ENCODE measurements at places on chromosomes 2 and 18.

DNA sequence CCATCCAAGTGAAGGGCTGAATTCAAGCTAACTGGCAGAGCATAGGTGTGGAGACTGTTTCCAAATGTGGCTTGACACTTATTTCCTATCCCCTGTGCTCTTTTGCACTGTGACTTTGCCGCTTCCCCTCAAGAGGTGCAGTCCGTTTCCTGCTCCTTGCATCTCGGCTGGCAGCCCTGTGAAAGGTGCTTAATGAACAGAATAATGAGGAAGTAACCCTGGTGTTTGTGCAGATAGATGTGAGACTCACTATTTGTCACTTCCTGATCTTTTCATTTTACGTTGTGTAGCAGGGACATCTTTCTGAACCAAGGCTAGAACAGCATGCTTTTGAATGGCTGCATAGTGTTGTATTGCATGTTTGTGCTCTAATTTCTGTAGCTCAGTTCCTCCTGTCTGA, 60.8 kb downstream of the CEP192 start:
- DNase-seq: no peak

- no peak for DNase-seq
Measured at GRCh38 chr2:58479535-58480140, 238.5 kb upstream of the FANCL start.

- peak; percentile 61 for DNase-seq
Measured at GRCh38 chr2:173075781-173076580, at the start of gene MAP3K20. Gene MAP3K20, plus strand, starts transcription at chr2:173075846. Its CDS starts 15,186 bp downstream, at chr2:173091032.

- DNase-seq: no peak
Measured at GRCh38 chr2:54549917-54550518, 93.9 kb downstream of the SPTBN1 start.

- DNase-seq: no peak
Measured at GRCh38 chr18:63339920-63340484, 20.4 kb upstream of the BCL2 start.

- peak; percentile 28 for DNase-seq
Measured at GRCh38 chr2:130920415-130921163, 83.9 kb downstream of the ARHGEF4 start.

GRCh38 chr2:152012697-152013096, 86.1 kb downstream of the CACNB4 start:
- DNase-seq: no peak

DNA sequence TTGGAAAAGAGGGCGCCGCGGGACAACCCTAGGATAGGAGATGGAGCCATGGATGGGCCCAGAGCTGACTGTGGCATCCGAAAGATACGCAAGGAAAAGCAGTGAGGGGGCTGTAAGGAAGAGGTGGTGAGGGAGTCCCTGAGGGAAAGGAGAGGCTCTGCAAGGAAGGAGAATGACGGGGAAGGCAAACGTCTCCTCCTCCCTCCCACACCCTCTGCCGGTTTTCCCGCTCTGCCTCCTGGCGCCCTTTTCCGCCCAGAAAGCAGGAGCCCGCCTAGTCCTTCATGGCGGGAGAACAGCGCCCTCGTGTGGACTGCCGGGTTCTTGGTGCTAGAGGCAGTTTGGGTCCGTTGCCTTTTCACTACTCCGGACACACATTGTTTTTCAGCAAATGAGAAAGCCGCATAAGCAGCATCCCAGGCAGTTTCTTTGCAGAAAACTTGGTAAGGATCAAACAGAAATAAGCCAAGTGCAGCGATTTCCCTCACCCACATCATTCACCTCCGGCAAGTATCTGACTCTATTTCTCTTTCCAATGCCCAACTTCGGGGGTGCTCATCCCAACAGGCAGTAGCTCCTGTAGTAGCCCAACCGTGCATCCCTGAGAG, 200.4 kb downstream of the INO80D start:
- DNase-seq: peak; percentile 63

DNA sequence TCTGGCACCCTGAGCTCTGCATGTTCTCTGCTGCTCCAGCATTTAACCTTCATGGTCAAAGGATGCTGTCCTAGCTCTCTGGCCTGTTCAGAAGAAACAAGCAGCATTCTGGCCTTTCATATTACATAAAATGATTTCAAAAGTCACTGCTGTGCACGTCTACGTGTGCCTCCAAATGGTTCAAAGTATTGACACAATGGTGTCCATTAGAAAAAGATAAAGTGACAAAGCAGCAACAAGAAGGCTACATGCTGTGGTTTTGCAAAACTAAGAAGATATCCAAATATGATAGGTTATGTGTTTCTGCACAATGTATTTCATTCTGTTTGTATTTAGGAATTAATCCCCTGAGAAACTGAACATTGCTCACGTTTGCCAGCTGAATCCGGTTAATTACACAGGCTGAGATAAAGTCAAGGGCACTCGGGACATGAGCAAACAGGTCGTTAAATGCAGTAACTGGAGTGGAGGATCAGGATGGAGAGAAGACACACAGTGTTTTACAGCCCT, 258.5 kb downstream of the DOK6 start:
- no peak for DNase-seq

DNA sequence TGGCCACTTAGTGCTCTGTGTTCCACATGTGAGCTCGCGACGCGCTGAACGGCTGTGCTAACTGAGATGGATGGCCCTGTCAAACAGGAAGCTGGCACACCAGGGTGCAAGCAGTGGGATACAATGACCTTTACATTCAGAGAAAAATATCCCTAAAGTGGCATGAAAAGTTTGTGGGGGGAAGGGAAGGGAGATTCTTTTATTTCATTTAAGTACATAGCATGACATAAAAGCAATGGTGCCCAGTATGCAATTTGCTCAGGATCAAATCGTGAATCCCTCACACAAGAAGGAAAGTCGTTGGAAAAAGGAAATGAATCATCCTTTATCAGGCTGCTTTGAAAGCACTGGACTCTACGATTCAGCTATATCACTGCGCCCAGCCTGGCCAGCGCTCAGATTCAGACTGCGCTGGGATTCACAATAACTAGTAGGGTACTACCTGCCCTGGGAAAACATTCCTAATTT, 26.0 kb downstream of the SATB2 start:
- no peak for DNase-seq

DNA sequence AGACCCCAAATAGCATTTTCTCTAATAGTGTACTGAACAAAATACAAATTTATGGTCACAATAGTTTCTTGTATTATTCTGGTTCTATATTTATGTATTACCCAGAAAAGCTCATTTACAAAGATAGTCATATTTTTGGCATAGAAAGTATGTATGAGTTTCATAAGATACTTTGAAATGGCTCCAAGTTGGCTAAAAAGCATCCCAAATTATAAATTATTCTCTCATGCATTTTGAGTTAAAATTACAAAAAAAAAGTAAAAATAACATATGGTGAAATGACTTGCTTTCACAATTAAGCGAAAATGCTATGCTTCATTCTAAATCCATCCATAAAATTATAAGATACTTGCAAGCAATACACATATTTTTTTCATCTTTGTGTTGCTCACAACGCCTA, 530.7 kb downstream of the ZNF804A start:
- DNase-seq: no peak

GRCh38 chr2:223853425-223853837, 16.0 kb upstream of the AP1S3 start:
- no peak for DNase-seq

DNA sequence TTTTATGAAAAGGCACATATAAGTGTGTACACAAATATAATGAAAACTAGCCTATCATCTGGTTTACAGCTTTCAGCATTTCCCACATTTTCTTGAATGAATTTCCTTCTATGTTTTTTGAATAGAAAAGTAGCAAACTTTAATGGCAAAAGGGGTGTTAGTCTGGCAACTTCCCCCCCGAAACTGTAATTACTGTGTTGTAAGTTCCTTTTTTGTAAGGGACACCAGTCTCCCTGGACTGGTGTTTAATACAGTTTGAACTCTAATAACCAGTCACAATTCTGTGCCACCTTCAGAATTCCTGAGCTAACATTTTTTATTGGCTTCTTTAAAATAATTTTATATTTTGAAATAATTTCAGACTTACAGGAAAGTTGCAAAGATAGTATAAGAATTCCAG, 94.2 kb downstream of the ACSL3 start:
- no peak for DNase-seq
